ENCODE measurements at places on chromosomes 4 and X.

GRCh38 chr4:145417348-145418130, 64.1 kb upstream of the SMAD1 start:
- DNase-seq: no peak

GRCh38 chr4:13704035-13704434, 76.5 kb upstream of the BOD1L1 start:
- DNase-seq: no peak

GRCh38 chr4:109432696-109433095, 919 bp upstream of the SEC24B start:
- DNase-seq: no peak

- DNase-seq: no peak
These were observed 100.3 kb upstream of the PDHA1 start for GRCh38 chrX:19243431-19243830.

Measured in NCI-H510A treated with DMSO at 0.1 percent for 48 hours (cell line).